ENCODE measurements at places on chromosomes 5 and 9.

- no peak for DNase-seq
These were observed 18.9 kb downstream of the CSF1R start for GRCh38 chr5:150067405-150067960.

DNA sequence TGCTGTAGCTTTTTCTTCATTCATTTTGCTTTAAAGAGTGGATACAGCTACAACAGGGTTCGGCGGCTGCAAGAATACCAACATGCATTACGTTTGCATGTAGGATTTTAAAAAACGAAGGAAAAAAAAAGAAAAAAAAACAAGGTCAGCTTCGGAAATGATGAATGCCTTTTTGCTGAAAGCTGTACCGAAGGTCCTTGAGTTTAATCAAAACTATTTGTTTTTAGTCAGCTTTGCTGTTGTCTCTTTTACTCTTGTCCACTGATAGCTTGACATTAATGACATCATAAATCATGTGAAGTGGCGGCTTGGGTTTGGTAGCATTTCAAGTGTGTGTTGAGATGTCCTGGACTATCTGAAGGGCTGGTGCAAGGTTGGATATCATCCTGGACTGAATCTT, 779.1 kb downstream of the NR2F1-AS1 start:
- DNase-seq = no peak

DNA sequence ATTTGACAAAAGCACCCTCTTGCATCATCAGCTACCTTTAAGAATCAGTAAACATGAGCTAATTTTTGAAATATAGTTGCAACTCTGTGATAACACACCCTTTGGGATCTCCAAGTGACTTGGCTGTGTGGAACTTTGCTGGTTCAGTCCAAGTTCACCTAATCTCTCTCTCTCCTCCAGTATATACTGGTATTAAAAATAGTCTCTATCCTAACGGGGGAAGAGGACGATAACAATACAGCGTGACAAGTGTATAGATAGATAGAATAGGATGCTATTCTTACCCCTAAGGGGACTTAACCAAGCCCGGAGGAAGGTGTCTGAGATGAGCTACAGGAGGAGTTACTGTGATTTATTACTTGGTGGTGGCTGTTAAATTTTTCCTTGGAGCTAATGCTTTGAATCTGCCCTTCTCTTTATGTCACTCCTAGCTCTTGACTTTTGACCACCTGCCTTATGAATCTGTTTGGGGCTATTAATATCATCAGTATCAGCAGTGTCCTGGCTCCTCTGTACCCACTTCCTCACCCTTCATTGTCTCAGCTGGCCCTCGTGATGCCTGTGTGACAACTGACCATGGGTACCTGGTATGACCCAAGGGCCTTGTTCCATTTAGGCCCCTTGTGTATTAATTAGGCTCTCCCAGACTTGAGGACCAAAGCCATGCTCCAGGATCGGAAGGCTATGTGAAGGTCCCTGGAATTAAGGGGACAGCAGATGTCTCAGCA, 223.9 kb downstream of the SREK1 start:
- no peak for DNase-seq

- DNase-seq = no peak
These were observed 6.4 kb upstream of the JMY start for GRCh38 chr5:79229357-79230174.
